ENCODE measurements at places on chromosomes 2 and 18.

DNA sequence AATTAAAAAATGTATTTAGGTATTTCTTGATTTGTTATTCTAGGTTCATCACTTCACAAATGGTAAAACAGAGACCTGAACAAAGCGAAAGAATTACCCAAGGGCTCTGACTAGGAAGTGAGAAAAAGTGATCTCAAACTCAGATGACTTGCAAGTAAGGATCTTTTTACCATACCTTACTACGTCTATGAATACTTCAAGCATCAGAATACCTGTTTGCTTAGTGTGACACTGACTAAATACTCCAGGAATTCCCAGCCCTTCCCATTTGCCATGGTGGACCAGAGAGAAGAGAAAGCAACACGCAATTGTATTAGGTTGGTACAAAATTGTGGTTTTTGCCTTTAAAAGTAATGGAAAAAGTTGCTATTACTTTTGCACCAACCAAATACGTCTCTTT, 35.8 kb upstream of the FIGN start:
- no peak for DNase-seq

GRCh38 chr2:42510191-42510590, 16.4 kb upstream of the KCNG3 start:
- DNase-seq = no peak

- DNase-seq = no peak
These were observed 24.2 kb downstream of the ADI1 start for GRCh38 chr2:3494984-3495666.

GRCh38 chr2:204713211-204713610, 167.9 kb downstream of the PARD3B start:
- DNase-seq = no peak

DNA sequence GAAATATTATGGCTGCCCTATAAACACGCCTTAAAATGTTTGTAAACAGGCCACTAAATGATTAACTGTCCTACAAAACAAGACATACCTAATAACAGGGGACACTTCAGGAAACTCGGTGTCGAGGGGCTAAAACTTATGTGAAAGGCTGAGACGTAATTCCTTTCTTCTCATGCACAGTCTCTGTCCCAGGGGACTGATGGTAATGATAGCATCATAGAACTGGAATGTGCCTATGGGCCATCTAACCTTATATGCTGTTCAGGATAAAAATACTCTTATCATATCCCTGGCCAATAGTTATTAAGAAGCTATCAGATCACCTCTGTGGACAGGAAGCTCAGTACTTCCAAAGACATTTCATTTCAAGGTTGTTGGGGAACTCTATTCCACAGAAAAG, 252.6 kb upstream of the RASGRP3 start:
- DNase-seq = no peak

GRCh38 chr2:176151442-176152287, at the start of gene HOXD4:
Gene HOXD4 (plus strand): TSS chr2:176151550. CDS start chr2:176151634, 84 bp downstream.
- DNase-seq = no peak

DNA sequence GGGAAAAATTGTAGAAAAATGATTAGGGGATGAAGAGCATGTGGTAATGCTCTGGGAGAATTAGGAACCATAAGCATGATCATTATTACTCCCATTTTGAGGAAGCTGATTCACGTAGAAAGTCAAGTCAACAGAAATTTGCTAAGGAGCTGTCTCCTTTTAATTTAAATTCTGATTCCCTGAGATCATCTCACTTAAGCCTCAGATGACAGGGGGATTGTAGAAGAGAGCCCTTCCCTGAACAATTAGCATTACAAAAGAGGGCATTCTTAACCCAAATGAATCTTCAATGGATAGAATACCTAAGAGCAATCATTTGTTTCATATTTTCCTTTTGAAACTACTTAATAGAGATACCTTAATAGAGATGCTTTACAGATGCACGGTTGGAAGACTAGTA, 267.9 kb downstream of the NYAP2 start:
- no peak for DNase-seq

GRCh38 chr2:232372231-232373208, 6.0 kb upstream of the ALPP start:
- peak; percentile 36 for DNase-seq

DNA sequence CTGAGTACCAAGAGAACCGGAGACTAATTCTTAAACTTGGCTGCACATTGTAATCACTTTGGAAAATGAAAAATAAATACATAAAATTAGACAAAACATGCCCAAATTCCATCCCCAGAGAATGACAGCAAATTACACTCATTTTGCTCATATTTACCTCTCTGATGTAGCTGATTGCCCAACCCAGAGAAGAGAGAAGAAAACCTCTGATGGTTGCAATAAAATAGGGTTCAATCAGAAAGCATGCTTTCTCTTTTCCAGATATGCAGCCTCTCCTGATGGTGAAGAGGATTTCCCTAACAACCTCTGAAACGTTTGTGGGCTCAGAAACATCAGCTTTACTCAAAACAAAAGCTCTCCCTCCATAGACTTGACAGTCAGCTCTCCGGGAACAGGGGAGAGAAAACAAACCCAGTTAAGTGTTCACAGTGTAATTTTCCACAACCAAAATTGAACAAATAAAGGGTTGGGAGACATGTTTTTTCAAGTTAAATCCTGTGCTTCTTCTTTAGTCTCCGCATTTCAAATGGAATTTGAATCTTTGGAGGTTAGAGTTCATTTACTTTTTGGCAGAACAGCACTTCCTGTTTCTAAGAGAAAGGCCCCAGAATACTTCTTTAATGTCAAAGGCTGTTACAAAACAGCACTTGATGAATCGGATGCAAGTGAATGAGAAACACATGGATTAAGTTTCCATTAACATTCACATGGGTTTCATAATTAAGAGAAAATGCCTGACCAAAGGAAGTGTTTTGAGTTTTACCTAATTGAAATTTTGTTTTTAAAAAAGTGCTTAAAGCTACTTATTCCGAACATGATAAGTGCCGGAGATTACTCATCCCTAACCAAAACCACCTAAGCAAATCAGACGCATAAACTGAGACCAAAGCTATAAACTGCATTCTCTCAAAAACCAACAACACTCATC, 570.1 kb upstream of the SYT4 start:
- no peak for DNase-seq

DNA sequence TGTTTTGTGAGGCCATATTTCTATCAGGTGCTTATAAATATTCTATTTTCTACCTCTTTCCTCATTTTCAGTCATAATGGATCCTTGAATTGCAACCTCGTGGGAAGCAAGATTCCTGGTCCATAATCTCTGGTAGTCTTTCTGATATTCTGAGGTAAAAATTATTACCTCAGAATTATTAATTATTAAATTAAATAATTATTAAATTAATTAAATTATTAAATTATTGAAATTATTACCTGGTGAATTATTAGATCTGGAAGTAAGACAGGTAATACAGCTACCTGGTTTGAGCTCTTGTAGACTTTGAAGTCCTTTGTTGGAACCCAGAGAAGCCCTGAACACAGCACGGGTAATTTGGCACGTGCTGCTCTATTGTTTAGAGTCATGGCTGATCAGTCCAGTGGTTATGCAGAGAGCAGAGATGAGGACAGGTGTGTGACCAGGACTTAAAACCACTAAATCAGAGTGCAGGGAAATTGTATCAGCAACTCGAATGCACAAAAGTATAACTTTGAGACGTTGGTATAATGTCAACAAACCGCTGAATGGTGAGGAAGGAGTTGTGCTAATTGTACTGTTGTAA, 46.8 kb upstream of the PTPRM start:
- no peak for DNase-seq

DNA sequence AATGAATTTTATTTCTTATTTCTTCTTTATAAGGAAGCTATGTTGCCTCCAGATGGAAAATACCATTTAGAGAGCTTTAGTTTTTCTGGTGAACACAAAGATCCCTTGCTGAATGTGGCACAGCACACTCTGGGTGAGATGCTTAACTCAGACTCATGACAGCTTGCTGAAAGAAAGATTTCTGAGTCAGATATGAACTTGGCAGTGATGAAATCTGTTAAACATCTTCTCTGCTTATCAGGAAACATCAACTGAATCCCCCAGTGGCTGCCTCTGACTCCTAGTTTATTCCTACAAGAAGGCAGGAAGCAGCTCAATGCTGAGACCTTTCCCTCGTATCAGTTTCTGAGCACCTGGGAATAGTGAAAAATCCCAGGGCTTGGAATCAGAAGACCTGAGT, 162.8 kb downstream of the OSR1 start:
- DNase-seq = no peak

DNA sequence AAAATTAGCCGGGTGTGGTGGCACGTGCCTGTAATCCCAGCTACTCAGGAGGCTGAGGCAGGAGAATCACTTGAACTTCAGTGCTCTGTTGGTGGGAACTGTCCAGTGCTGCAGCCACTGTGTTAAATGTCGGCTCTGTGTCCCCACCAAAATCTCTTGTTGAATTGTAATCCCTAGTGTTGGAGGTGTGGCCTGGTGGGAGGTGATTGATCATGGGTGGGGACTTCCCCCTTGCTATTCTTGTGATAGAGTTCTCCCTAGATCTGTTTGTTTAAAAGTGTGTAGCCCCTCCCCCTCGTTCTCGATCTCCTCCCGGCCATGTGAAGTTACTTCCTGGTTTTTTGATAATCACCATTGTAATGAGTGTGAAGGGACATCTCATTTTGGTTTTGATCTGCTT, 9.8 kb upstream of the RPL31 start:
- no peak for DNase-seq

DNA sequence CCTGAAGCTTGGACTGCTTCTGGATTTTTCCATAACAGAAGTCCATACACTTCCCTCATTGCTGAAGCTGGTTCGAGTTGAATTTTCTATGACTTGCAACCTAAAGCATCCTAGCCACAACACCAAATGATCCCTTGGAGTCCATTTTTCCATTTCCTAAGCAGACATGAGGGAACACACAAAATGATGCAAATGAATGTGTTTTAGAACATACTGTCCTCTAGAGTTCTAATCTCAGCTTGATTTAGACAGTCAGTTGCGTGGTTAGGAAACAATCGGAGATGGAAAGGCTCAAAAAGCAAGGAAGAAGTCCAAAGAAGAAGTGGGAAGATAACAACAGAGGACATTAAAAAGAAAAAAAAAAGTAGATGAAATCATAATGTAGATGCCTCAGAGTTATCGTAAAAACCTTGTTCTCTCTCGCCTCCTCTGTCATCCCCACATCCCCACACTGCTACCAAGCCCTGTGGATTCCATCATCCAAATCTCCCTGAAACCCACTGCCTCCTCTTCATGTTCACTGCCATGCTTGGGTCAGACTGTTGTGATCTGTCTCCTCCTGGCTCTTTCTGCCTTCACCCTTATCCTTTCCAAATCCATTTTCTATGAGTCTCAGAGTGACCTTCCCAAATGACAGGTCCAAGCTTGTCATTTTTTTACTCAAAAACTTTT, 58.4 kb downstream of the TMEM247 start:
- DNase-seq = no peak

GRCh38 chr2:12363138-12363537, 353.6 kb upstream of the TRIB2 start:
- no peak for DNase-seq

GRCh38 chr2:160388464-160389263, 104.9 kb downstream of the RBMS1 start:
- DNase-seq = no peak

- DNase-seq = no peak
These were observed 257.9 kb upstream of the ATP5MC3 start for GRCh38 chr2:175439416-175439815.

GRCh38 chr2:38146907-38147307, 71.0 kb upstream of the CYP1B1 start:
- DNase-seq = no peak

- DNase-seq = no peak
These were observed 30.2 kb downstream of the NYAP2 start for GRCh38 chr2:225429717-225430116.

DNA sequence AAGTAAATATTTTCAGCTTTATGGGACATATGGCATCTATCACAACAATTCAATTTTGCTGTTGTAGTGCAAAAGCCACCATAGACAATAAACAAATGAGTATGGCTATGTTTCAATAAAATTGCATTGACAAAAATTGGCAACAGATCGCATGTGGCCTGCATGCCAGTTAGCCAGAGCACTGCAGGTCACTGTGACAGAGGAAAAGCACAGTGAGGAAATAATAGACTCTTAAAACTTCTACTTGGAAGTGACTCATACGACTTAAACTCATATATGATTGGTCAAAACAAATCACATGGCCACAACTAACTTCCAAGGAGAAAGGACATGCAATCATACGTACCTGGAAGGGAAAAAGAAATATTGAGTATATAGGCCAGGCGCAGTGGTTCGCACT, 44.4 kb downstream of the EXOC6B start:
- DNase-seq = no peak

DNA sequence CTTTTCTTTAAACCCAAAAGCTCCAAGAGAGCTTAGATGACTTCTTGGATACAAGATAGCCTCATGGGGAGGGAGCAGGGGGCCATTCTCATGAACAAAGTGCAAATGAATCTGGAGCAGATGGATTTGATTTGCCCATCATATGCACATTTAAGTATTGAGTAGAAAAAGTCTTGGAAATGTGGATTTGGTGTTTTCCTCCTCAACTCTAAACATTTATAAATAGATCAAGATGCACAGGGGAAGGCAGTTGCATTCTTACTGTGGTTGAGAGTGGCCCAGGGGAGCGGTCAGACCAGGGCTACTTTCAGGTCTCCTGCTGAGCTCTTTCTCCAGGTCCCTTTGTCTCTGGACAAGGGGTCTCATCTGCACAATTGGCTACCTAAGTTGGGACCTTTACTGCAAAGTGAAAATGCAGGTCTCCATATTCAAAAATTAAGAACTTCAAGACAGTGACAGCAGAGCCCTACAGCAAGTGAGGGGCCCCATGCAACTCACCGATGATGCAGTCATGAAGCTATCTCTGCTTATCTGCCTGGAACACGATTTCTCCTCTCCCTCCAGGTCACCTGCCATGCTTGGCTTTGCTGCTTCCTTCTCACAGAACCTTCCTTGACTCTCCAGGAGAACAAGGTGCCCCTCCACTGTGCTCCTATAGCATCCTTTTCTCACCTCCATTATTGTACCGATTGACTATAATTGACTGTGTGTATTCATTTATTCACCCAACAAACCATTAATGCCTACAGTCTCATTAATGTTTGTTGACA, 145.4 kb downstream of the LPIN1 start:
- DNase-seq = no peak

GRCh38 chr18:37441821-37442220, 123.8 kb downstream of the CELF4 start:
- DNase-seq = no peak

GRCh38 chr2:11144077-11144737, 11.1 kb upstream of the SLC66A3 start:
- DNase-seq = no peak

DNA sequence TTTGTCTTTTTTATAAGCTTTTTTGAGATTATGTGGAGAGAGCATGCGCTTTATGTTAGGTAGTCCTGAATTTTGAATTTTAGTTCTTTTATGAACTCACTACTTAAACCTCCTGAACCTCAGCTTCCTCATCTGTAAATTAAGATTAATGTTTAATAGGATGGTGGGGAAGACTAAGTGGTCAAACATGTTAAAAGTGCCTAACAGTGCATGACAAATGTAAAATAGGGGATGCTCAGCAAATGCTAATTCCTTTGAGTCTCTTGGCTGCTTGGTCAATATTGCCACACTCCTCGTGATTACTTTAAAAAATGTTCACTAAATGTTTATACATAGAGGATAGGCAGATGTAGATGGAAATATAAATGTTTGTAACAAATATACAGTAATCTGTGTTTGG, 6.8 kb downstream of the BIRC6 start:
- DNase-seq = no peak

- DNase-seq = no peak
These were observed 269.7 kb downstream of the ALPK2 start for GRCh38 chr18:58359218-58359617.

- DNase-seq = no peak
These were observed 135.8 kb upstream of the APCDD1 start for GRCh38 chr18:10318691-10318970.
